ENCODE measurements at places on chromosomes 5 and 9.

DNA sequence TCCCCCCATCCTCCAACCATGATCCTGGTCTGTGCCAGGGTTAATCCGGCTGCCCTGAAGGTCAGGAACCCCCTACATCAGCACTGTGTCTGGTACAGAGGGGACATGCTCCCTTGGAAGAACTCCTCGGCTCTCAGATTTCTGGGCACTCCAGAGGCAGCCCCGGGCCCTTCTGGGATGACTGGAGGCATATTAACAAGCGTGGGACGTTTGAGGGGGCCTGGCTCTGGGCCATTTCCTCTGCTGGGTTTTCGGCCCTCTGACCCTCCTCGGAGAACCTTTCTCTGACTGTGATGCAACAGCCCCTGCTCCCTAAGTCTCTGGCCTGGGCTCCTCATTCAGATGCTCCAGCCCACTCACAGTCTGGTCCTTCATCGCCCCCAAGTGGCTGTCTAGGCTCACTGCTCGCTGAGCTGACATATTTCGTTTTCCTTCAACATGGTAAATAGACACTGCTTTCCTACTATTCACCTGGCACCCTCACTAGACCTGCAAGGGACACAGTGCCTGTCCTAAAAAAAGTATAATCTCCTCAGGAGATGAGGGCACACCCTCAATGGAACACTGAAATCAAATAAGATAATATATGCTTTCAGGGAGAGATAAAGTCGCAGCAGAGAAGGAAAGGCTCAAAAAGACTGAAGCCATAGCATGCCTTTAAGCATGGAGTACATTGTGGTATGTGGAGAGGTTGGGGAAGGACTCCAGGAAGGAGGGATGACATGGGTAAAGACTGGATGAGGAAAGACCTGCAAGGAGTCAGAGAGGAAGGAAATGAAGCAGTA is 404.7 kb upstream of the TRPC7 start:
- no peak for DNase-seq

DNA sequence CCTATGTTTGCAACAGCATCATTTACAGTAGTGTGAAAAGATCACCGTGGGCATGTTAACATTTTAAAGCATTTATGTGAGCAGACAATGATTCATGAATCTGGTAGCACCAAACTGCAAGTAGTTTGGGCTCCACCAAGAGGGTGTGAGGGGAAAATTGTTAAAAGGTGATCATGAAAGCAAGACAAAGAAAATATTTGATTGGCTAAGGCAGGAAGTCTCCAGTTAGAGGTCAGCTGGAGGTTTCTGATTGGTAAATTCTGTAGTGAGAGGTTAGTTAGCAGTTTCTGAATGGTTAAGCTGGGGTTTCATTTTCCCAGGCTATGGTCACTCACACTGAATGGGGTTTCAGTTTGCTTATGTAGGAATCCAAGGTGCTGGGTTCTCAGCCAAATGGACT is 13.5 kb upstream of the DRD1 start:
- DNase-seq = no peak

- DNase-seq = no peak
Observed at GRCh38 chr9:5593904-5594303, 35.0 kb upstream of the RIC1 start.

- DNase-seq = no peak
Observed at GRCh38 chr9:33129886-33130881, 37.0 kb downstream of the B4GALT1 start.

DNA sequence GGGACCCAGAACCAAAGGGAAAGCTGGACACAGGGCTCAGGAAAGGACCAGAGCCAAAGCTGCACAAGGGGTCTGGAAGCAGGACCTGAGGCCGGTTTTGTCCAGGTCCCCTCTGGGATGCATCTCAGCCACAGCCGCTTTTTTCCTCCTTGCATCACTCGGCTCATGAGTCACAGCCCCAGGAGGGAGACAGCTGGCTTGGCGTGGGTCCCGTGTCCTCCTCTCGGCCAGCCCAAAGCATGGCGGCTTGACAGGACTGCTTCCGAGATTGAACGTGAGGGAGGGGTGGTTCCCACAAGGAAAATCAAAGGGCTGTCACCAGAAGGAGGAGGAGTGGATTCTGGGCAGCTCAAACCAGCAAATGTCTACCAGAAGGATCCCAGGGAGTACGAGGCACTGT is 56.7 kb upstream of the CPLX2 start:
- DNase-seq = no peak

GRCh38 chr5:170880084-170880483 is 18.3 kb downstream of the RANBP17 start:
- no peak for DNase-seq

DNA sequence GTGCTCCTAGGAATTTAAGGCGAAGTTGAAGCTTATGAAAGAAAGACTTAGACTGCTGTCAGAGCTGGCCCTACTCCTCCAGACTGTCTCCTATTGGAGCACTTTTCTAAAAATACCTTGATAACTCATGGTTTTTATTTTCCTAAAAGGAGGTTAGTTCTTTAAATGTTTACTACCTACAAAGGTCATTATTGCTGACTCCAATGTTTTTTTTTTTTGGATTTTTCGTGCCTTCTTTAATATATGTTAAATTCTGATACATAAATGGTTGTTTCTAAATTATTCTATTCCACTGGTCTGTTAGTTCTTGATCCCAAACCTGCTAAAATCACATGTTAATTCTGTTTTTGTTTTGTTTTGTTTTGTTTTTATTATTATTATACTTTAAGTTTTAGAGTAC is 227.6 kb upstream of the FTMT start:
- no peak for DNase-seq

DNA sequence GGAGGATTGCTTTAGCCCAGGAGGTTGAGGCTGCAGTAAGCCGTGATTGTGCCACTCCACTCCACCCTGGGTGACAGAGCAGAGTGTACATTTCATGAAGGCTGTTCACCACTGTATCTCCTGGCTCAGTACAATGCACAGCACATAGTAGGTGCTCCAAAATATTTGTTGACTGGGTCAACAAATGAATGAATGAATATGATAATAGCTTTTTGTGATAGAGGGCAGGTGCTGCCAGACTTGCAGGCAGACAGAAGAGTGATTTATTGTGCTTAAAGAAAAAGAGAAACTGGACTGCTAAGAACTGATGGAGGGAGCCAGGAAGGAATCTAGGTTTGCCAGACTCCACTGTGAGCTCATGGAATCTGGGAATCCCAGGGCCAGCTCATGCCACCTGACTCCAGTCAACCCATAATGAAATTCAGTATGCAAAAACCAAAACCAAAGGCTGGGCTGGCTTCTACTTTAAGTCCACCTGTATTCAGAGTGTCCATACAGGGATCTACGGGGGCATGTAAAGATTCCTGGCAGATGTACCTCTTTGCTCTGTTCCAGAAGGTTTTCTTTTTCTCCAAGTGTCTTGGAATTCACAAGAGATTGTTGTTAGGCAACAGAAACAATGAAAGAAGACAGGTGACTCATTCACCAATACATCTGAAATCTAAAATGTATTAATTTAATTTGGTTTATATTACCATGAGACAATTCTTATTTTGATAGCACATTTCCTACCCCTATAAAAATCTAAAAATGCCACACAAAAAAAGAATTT is 15.5 kb upstream of the CTNNA1 start:
- DNase-seq = no peak

DNA sequence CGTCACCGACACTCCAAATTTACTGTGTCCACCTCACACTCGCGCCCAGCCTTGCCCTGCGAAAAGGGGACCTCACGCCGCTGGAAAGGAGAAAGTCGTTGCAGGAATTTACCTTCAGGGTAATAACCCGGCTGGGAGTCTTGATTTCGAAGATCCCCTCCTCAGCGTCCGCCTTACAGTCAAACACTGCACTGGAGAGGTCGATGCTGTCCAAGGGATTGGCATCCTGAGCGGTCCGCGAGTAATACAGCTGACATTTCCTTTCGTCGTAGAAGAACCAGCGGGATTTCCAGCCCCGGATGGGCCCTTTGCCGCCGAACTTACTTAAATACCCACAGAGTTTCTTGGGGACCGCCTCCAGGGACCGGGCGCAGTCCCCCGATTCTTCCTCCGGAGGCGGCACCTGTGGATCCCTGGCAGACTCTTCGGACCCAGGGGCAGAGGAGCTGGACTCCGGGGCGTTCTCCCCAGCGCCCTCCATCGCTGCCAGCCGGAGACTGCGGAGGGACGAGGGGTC is 330 bp downstream of the TBC1D2 start:
- DNase-seq = no peak

DNA sequence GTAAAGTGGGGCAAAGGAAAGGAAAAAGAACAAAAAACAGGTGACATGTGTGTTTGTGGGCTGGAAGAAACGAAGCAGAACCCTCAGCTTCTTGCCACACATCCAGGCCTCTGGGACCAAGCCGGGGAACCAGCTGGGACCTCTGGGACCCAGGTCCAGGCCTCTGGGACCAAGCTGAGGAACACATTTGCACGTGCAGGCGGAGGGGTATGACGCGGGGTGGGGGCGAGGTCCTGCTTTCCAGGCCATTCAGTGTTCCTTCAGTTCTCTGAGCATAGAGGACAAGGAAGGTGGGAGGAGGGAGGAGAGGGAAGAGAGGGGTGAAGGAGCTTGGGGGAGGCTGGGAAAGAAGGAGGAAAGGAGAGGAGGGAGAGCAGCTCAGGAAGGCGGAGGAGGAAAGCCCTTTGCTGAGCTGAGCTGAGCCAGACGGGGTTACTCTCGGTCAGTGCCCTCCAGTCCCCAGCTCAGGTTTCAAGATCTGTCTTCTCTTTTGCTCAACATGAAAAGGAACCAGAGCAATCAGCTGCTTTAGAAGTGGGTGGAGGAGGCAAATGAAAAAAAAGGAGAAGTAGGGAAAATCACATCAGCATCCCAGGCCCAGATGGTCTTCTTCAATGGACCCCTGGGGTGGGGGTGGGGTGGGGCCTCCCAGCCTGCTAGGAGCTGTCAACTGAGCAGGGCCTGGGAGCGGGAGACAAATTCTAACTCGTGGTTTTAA is 59.1 kb downstream of the ABCA1 start:
- no peak for DNase-seq
